Stimulated activated CD4-positive, alpha-beta T cell treated with anti-CD3 and anti-CD28 coated beads, Interleukin-15, amount 100 ng/mL, for 48 hours (primary cell): ENCODE measurements at places on chromosomes 16 and 17.

DNA sequence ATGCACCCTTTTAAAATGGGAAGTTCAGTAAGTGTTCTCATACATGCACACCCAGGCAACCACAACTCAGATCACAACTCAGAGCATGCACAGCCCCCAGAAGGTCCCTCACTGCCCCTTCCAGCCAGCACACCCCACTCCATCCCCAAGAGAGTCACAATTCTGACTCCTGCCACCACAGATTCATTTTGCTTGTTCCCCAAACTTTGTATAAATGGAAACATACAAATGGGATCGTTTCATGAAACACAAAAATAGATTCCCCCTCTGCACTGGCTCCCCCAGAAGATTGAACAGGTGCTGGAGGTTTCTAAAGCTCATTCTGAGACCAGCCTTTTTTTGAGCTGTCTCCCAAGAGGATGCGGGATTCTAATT is 3.3 kb upstream of the TNFRSF13B start:
- no peak for DNase-seq

DNA sequence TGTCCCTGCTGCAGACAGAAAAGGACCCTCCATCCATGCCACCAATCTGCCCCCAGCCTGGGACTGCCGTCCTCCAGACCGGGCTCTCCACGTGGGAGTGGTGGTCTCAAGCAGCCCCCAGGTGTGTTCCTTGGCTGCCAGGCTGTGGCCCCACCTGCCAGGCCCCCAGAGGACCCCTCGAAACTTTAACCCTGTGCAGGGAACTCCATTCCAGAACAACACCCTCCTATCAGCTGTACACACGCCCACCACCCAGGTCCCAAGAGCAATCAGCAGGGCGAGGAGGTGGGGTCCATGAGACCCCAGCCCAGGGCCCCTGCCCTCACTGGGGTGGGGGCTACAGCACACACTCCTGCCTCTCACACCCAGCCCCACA is 1.4 kb downstream of the PYCR1 start:
- no peak for DNase-seq

DNA sequence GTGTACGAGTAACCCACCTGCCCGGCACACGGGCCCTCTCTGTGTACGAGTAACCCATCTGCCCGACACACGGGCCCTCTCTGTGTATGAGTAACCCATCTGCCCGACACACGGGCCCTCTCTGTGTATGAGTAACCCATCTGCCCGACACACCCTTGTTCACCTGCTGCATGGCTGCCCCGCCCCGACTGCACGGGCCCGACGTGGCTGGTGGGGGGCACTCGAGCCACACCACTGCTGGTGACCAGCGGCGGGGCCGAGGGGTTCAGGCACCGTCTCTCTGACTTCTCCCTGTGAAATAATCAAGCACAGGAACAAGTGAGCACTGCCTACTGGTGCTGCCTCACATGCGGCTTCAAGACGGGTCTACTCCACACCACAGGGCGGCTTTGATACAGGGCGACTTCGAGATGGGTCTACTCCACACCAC is 22.1 kb downstream of the MAP1LC3B start:
- no peak for DNase-seq

DNA sequence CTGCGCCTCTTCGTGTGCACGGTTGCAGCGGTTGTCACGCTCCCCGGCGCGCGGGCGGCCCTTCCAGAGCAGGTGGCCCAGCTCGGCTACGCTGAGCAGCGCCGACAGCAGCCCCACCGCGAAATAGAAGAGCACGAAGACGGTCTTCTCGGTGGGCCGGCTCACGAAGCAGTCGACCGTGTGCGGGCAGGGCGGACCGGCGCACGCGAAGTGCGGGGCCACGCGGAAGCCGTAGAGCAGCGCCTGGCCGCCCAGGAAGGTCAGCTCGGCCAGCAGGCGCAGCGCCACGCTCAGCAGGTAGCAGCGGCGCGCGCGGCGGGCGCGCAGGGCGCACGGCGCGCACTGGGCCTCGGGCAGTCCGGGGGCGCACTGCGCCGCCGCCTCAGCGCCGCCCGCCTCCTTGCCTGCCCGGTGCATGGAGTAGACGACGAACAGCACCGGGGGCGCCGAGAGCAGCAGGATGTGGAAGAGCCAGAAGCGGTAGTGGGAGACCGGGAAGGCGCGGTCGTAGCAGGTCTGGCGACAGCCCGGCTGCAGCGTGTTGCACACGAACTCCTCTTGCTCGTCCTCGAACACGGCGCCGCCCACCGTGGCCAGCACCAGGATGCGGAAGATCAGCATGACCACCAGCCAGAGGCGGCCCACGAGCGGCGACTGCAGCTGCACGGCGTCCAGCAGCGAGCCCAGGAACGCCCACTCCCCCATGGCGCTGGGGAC is 1.3 kb downstream of the GJD3 start:
- DNase-seq, result no peak

DNA sequence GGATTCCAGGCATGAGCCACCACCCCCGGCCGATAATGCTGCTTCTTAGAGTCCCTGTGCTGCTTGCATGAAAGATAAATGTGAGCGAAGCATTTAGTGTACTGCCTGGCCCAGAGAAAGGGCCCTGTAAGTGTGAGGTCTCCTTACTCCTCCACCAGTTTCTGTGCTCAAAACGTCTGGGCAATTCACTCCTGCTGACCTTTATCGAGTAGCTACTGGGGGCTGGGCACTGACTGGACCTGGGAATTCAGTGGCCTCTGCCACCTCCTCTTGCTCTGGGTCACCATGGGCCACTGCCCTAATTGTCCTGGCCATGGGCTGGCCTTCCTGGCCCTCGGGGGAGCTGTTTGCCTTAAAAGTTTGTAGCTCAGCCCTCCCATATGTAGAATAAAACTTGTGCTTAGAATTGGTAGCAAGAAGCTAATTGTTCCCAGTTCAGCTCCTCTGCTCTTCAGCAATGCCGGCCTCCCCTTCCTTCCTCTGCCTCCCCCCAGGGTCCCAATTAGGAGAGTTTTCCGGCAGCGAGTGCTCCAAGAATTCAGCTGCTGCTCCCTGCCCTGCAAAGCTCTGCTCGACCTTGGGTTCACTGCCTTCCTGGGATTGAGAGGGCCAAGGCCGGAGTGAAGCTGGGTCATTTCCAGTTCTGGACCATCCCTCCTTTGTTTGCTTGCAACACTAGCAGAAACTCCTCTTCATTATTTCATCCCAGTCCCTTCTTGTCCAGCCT is 98.9 kb upstream of the CDC42EP4 start:
- no peak for DNase-seq
